ENCODE measurements at places on chromosomes 6 and 20.

- DNase-seq, result no peak
Measured at GRCh38 chr20:51218603-51219002, 195.7 kb upstream of the KCNG1 start.

- DNase-seq, result peak; percentile 72
Measured at GRCh38 chr20:48822879-48823385, 4.9 kb downstream of the PREX1 start.

- DNase-seq, result no peak
Measured at GRCh38 chr6:89048288-89048923, 32.1 kb upstream of the PNRC1 start.

DNA sequence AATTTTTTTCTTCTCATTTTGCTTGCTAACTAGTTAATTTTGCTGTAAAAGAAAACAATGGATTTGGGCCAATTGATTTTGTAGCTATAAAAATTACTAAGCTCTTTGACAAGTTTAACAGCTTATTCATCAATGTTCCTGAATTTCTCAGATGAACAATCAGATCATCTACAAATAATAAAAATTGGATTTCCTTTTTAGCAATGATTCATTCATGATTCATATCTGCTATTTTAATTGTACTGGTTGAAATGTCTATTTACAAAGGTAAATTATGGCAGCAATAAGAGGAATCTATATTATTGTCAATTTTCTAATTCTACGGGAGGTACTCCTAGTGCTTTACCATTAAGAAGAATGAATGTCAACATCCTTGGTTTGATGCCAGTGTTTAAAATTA, 178.8 kb upstream of the BTBD3 start:
- no peak for DNase-seq

GRCh38 chr6:40408786-40409542, 178.2 kb downstream of the LRFN2 start:
- DNase-seq, result no peak

DNA sequence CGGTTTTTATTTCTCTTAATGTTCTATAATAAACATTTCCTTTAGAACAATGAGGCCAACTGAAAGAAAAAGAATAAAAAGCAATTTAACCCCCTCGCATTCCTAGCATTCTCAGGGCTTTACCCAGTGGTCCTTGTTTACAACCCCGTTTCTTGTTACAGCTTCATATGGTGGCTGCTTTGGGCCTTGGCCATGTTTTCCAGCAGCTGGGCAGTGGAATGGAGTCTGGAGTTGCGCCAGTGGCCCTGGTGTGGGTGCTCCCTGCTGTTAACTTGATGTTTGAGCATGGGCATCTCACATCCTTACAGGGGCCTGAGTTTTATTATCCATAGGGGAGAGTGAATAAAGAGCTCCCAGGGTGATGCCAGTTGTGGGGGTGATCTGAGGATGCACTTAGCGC, 18.8 kb downstream of the EFCAB8 start:
- DNase-seq, result no peak

- no peak for DNase-seq
Measured at GRCh38 chr6:45275358-45275757, 52.8 kb upstream of the RUNX2 start.

DNA sequence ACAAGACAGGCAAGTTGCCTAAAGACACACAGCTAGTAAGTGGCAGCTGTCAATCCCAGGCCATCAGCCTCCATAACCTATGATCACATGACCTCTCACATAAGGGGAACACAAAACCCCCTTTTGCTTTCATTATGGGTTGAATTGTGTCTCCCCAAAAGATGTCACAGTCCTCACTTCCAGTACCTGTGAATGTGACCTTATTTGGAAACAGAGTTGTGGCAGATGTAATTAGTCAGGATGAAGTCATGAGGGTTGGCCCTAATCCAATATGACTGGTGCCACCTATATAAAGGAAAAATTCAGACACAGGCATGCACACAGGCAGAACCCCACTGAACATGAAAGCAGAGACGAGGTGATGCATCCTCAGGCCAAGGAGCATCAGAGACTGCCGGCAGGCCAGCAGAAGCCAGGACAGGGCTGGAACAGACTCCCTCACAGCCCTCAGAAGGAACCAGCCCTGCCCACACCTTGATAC, 33.6 kb downstream of the GFOD1 start:
- DNase-seq, result no peak

DNA sequence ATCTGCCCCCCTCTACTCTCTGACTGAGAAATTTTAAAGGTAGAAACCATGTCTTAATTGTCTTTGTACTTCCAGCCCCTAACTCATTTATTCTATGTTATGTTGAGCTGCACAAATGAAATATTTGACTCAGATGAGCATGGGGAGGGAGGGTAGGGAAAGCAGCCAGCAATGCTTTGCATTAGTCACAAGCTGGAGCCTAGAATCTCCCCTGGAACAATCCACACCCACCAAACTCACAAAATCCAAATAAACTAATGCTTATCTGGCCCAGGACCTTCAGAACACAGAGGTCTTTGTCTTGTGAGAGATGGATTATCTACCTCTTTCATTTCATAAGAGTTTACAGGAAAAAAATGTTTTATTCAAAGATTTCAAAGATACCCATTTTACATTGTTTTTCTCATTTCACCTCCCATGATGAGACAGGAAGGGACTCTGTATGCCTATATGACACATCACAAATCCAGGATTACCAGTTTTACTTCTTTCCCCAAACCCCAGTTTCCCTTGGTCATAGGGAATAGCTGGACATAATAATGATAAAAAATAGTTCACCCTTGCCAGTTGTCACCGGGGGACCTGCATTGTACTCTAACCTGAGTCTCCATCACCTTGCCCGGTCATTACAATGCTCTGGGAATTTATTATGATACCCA, 466.9 kb downstream of the KIF16B start:
- no peak for DNase-seq

- no peak for DNase-seq
Measured at GRCh38 chr20:36306553-36307411, 643 bp downstream of the DLGAP4 start.

- peak; percentile 66 for DNase-seq
Measured at GRCh38 chr6:32954986-32955802, 2.3 kb upstream of the HLA-DMA start.

DNA sequence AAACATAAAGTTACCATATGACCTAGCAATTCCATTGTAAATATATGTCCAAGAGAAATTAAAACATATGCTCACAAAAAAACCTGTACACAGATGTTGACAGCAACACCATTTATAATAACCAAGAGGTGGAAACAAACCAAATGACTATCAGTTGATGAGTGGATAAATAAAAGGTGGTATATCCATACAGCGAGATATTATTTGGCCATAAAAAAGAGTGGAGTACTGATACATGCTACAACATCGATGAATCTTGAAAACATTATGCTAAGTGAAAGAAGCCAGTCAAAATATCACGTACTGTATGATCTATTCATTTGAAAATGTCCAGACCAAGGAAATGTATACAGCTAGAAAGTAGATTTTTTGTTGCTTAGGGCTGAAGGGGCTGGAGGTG, 2.9 kb downstream of the CAP2 start:
- no peak for DNase-seq

DNA sequence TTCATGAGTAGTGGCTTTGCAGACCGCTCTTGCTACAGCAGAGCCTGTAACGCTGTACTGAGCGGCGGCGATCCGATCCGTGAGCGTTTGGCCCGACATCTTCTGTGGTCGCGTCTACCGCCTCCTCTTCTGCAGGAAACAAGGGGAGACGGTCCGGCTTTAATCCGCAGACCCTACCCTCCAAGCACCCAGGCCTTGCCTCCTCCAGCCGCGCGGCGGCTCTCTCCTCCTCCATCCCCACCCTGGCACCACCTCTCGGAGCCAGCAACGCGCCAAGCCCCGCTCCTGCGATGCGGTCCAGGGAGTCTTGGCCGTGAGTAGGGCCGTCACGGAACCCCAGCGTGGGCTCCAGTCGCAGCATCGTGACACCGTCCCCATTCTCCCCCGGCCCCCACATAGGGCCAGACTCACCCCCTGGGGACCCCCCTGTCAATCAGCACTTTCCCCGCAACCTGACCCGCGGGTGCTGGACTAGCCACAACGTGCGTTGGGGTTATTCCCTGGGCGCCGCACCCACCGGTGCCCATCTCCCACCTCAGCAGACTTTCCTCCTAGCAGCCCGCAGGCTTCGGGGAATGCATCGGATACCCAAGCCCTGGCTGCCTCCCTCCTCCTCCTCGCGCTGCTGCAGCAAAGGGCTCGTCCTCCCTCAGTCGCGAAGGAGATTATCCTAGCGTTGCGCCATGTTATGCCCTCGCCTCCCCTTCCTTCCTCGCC, 914 bp downstream of the SNAP91 start:
- DNase-seq, result no peak

DNA sequence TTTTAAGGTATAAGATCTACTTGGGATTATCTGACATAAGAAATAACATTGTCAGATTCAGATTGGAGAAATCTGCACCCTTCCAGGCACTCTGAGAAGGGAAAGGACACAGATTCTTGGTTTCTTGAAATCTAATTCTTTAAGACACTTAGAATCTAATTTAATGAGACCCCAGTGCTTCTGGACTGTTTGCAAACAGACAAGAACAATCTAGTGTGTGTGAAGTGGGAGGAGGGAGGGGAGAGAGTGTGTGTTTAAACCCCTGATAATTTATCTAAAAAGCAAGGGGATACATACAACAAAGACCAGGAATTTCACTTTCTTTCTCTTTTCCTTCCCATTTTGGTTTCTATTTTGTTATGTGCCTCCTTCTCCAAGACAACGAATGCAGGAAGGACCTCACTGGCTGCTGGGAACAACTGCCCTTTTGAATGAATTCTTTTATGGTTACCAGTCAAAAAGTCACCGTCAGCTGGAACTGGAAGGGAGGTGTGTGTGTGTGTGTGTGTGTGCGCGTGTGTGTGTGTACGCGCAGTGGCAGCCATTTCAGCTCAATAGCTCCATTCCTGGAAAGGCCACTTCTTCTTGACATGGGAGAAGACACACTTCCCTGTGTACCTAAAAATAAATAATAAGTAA, 129.4 kb downstream of the BCAS1 start:
- DNase-seq, result peak; percentile 42

DNA sequence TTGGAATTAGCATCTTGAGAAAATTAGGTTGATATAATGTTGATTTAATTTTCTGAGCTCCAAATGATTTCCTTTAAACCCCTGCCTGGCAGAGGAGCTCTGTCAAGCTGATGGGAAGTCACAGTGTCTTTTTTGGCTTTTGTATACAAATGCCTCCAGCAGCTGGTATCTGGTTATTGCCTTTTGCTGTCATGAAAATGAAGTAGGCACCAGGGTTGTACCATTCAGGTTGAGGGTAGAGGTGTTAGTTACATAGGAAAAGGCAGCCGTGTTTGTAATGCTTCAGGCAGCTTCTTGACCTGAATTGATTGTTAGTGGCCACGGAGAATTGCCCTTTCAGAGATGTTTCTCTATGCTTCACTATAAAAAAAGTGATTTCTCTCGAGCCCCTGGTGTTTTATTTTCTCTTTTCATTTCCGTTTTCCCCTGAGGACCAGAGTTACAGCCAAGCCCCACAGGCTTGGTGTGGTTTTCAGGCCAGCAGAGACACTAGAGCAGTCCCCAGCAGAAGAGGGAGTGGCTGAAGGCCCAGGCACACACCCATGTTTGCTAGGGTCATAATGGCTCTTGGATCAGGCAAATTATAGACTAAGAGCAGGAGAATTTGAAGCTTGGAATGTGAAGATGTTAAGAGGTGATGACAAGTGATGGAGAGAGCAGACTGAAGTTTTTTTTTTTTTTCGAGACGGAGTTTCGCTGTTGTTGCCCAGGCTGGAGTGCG, 21.6 kb downstream of the CMTR1 start:
- no peak for DNase-seq

GRCh38 chr20:44064501-44065400, 122.2 kb downstream of the JPH2 start:
- no peak for DNase-seq

DNA sequence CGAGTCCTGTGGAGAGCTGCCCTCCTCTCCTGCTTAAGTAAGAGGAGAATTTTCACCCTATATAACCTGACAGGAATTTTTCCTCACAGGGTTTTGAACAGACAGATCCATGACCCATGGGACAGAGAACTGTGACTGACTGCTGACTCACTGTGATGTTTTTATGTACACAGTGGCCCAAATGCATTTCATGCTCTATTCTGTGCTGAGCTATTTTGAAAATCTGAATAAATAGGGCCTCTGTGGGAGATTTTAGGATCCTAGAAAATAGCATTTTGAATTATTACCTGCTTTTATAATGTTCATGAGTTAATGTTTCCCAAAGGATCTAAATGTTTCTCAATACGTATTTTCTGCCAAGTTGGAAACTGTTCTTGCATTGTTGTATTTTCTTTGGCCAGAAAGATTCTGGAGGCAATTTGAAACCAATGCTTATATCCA, 577.4 kb downstream of the HTR1B start:
- no peak for DNase-seq

- no peak for DNase-seq
Measured at GRCh38 chr6:41653691-41654090, 15.4 kb downstream of the MDFI start.

DNA sequence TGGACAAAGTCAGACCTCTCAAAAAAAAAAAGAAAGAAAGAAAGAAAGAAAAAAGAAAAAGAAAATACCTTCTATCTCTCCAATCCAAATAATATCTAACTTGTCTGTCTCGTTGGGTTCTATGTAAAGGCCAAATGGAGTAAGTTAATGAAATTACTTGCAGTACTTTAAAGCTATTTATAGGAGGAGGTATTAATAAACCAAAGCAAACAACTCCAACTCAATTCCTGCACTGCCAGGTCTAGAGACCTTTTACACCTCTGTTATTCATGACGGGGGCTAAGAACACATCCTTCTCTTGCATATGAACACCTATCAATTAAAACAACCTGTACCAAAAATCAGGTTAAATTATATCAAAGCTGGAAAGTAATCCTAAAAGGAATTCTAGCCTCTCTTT, 80.6 kb downstream of the MAP3K5 start:
- no peak for DNase-seq

GRCh38 chr20:32482442-32483261, 102.5 kb downstream of the NOL4L start:
- peak; percentile 41 for DNase-seq

DNA sequence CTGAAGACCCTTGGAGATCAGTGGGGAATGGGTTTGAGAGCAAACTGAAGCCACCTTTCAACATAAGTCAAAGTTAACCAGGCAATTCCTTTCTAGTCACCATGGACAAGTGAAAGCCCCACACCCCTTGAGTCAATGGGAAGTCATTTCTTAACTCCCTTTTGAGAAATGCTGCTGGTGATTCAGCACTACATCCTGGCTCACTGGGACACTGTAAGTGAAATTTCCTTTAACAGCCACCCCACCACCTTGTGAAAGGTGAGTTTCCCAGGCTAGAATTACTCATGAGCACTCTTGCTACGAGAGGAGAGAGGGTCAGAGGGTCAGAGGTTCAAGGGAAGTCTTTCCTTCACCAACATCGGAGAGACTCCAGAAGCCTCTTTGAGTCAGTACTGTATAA, 93.3 kb upstream of the MARCKS start:
- no peak for DNase-seq

GRCh38 chr6:46468403-46469010, 22.7 kb downstream of the RCAN2 start:
- no peak for DNase-seq

DNA sequence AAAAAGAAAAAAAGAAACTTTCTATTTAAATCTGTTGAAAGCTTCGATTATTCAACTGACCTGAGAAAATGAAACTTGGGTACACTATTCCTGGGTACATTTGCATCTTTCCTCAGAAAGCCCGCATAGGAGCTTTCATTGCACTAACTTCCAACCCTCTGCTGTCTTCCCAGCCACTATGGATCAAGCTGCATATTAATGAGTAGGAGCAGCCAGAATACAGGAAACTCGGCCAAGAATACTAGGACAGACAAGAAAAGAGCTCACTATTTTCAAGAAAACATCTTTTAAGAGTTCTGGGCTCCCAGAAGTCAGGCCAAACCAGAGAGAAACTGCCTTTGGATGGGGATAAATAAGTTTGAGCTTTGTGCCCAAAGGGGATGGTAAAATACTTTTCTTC, 135.0 kb upstream of the CCDC28A start:
- no peak for DNase-seq
